Right cardiac atrium (tissue), 5 donors: ENCODE measurements at places on chromosomes 2 and 18.
A peak's percentile ranks its signal among the peaks of the same experiment; 100 is the strongest.

- no peak for DNase-seq
These were observed 342.7 kb upstream of the REG3G start for GRCh38 chr2:78682781-78683180.

- no peak for DNase-seq
These were observed 8.4 kb downstream of the ACSL3 start for GRCh38 chr2:222869252-222869560.

DNA sequence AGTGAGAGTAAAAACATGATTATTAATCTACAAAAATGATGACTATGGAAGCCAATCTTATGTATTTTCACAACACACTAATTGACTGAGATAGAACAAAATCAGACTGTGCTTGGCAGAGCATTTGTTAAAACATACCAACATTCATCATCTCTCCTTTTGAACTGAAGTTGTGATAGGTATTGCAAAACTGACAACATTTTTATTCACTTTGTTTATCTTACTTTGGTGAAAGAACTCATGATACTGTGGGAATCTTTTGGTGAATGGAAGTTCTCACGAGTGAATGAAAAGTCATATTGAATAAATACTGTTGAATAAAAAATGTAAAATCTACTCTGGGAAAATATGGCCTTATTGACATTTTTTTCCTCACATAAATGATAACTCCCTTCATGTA is 1430.2 kb upstream of the PIK3C3 start:
- no peak for DNase-seq

- DNase-seq: peak; percentile 52
These were observed 35.1 kb downstream of the MYO7B start for GRCh38 chr2:127570282-127571250.

GRCh38 chr2:23041443-23041842 is 343.5 kb upstream of the KLHL29 start:
- DNase-seq: no peak

DNA sequence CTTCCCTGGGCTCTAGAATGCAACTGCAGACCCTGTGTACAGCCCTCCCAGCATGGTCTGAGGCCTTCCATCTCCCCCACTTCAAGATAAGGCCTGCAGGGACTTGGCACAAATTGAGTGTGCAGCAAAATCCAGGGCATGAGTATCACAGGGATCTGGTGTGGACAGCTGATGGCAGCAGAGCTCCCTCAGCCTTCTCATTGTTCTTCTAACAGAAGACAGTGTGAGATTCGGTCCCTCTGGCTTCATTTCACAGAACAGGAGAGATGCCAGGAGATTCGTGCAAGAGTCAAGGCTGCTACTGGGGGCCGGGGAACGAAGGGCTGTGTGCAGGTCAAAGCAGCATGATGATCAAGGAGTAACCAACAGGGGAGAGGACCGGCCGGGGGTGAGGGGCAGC is 85.8 kb downstream of the UXS1 start:
- no peak for DNase-seq

- peak; percentile 60 for DNase-seq
These were observed 1.8 kb upstream of the ALK start for GRCh38 chr2:29923110-29923721.

DNA sequence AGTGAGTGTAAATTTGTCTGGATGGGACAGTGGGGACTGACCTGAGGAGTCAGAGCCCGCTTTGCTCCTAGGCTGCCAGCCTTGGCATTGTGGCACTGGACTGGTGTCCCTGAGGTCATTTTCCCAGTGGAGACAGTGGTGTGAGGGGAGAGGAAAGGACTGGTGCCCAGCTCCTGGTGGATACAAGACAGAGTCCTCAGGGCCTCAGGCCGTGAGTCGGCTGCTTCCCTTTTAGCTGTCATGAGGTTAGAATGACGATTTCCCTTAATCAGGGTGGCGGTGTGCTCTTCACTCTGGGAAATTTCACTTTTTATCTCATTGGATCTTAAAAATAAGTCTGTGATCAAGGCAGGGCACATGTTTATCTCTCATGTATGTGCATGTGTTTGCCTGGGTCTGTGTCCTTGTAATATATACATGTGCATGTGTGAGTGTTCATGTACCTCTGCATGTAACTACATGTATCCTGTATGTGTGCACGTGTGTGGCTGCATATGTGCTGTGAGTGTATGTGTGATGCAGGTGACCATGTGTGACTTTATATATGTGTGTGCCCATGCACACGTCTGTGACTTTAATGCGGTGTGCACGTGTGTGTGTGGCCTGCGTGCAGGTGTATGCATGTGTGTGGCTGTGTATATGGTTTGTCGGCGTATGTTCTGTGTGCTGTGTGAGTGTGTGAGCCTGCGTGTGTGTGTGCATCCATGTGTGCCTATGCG is 55.7 kb downstream of the GLI2 start:
- no peak for DNase-seq

DNA sequence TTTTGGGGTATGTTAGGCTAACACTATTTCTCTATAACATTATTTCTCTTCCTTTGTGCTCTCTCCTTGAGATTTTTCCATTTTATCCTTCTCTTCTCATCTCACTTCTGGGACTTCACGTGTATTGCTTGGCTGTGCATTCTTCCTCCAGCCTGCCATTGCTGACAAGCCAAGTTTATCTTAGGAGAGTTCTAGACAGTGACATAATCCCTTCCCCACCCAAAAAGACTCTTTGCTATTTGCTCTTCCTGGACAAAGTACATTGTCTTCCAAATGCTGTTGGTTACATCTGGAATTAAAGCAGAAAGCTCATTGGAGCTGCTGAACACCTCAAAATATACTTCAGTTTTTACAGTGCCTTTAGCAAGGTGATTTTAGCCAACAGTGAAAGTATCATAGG is 8.9 kb downstream of the TSPYL6 start:
- DNase-seq: no peak

GRCh38 chr18:76441668-76442412 is 53.2 kb downstream of the ZNF516 start:
- DNase-seq: peak; percentile 59

DNA sequence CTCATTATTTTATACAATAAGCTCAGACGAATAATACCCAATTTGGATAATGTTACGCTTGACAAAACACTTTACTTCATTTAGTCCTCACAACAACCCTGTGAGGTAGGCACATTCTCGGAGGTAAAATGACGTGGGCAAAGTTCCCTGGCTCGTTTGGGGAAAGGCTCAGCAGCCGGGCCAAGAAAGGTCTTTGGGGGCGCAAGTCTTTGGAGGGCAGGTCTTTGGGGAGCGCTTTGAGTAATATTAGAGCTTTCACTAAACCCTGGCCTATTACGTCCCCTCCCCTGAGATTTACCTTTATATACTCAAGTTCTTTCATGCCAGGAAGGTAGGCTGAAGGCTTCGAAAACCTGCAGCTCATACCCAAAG is 427 bp downstream of the RBKS start:
- no peak for DNase-seq

GRCh38 chr2:218398437-218399390 is 954 bp upstream of the CTDSP1 start:
- peak; percentile 97 for DNase-seq

DNA sequence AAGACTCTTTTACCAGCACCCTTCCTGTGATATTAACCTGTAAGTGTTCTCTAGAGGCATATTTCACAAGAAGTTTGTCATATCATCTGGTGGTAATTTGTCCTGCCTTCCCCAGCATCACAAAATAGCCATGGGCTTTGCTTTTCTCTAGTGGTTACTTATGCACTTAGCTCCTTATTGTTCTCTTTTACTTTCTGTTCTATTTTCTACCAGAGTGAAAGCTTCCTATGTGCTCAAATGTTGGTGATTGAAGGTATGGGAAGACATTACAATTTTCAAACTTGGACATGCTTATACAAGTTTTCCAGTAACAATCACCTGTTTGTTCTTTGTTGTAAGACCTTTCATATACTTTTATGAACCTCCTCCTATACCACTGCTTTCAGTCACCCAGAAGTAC is 87.0 kb upstream of the KCNH7 start:
- DNase-seq: no peak

- no peak for DNase-seq
These were observed 173.7 kb downstream of the SP3 start for GRCh38 chr2:173791502-173791901.

GRCh38 chr18:57439609-57439968 is 4.4 kb downstream of the ONECUT2 start:
- no peak for DNase-seq

- no peak for DNase-seq
These were observed 9.7 kb downstream of the CYBRD1 start for GRCh38 chr2:171531836-171532450.

DNA sequence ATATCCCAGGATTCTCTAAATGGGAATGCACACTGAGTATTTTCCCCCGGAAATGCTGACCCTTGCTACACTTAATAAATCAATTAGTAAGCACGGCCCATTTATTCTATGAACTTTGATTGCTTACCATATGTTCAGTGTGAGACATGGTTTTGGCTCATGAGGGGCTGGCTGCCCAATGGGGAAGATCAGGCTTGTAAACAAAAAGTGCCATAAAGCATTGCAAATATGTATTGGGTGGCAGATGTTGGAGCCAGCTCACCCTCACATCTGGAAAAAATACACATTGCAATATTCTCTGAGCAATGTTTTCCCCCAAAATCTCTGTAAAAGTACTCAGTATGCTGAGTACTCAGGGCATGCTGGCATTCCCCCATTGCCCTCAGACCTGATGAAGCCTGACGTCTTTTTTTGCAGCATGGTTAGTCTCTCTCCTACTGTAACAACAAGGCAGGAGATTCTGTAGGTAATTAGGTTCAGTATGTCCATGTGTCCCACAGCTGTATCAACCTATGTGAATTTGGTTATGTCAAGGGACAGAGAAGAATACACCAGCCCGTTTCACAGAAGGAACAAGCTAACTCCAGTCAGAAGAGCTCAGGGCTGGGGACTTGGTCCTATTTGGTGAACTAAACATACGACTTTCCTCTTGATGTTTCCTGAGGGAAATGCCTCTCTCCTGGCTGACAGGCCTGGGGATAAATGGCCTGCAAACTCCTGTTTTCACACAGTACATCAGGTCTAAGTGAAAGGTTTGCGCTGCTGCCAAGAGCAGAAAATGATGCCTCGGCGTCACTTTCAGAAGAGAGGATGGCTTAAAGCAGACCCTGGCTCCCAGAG is 202.4 kb downstream of the INSIG2 start:
- DNase-seq: no peak

DNA sequence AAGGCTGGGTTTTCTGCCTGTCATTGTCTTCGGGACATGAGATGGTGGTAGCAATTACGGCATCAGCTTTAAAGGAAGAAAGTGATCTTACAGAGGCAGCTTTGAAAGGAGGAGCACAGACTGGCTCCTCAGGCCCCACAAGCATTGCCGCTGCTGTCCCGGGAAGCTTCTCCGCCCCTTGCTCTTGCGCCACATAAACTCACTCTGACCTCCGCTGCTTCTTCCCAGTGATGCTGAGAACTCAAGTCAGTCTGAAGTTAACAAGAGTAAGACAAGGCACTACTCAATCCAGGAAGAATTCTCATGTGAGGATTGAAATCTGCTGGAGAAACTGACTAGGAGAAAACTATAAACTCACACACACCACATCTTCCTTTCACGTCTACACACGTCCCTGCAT is 112.4 kb upstream of the RIOK3 start:
- DNase-seq: peak; percentile 70

DNA sequence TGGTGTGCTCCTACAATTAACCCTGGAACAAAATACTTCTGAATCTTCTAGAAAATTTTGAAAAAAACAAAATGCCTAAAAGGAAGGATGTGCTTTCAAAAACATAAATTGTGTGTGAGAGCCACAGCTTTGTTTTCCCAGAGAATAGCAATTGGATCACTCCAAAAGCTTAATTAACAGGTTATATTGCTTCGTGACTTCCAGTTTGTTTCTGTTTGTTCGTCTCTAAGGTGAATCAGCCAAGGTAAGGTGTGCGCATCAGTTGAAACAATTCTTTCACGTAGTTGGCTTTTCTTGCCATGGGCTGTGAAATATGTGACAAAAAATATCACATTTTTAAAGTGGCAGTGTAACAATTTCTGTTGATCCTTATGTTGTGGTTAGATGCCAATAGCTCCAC is 90.3 kb upstream of the BARD1 start:
- no peak for DNase-seq

GRCh38 chr2:29747786-29748470 is 173.5 kb downstream of the ALK start:
- no peak for DNase-seq

DNA sequence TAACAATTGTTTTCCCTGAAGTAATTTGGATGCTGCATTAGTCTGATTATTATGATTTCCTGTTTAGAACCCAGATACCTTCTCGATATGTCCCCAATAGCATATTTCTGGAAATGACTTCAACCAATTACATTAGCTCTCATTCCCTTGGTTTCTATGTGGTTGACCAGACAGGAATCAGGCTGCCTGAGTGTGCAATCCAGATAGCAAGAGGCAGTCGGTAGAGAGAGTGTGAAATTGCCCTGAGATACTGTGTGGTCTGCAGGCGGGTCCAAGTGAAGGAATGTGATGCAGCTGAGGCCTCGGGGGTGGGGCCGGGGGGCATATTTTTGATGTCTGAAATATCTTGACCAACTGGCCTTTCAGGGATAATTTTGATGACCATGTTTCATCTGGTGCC is 143.9 kb upstream of the ITGA6 start:
- no peak for DNase-seq

- DNase-seq: no peak
These were observed 352.6 kb downstream of the TNS1 start for GRCh38 chr2:217650229-217650628.

DNA sequence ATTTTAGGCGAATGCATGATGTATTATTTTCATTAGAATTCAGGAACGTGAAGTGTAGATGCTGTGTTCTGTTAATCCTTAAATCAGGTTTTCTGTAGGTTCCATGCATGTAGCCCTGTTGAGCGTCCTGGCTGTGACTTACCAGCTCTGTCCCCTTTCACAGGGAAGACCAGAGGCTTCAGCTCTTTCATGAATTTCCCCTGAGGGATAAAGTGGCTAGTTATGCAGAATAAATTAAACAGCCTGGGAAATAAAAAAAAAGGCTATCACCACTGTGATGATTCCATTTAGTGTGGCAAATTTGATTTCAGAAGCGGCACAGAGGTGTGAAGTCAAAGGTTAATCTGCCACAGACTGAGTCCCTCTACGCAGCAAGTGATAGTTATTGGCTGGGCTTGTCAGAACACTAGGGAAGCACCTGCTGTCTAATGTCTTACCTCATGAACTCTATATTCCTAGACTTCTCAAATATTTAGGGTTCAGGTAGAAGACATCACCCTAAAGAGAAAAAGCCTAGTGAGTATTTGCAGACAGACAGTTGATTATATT is 61.6 kb upstream of the LINC00305 start:
- no peak for DNase-seq

- DNase-seq: no peak
These were observed 36.1 kb downstream of the NHEJ1 start for GRCh38 chr2:219124381-219125110.

GRCh38 chr2:102765061-102765460 is 3.2 kb downstream of the TMEM182 start:
- DNase-seq: no peak
